ENCODE measurements at places on chromosomes 5 and 9.

- DNase-seq = no peak
Observed at GRCh38 chr9:123073991-123074422, 40.5 kb downstream of the GPR21 start.

DNA sequence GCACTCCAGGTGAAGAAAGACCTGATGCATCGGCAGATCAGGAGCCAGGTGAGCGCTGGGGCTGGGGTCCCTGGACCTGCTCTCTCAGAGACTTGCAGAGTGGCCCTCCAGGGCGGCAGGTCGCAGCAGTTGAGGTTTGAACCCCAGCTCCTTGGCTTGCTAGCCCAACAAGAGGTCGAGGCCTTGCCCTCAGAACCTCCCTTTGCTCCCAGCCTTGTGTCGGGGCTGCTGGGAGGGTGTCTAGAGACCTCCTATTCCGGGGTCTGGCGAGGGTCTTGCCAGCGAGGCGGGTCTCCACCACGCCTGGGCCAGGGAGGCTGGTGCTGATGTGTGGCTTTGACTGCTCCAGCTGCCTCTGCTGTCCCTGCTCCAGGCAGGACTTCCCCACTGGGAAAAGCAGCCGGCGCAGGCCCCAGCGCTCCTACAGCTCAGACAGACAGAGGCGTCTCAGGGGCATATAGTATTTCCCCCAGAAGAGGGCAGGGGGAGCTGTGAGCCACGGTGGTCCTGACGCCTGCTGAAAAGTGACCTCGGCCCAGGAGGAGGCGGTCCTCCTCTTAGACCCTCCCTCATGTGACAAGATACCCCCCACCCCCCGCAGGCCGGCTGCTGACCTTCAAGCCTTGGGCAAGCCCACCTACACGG is 38.3 kb downstream of the LRSAM1 start:
- DNase-seq = no peak

GRCh38 chr5:26802944-26803343 is 235.4 kb downstream of the CDH9 start:
- no peak for DNase-seq

DNA sequence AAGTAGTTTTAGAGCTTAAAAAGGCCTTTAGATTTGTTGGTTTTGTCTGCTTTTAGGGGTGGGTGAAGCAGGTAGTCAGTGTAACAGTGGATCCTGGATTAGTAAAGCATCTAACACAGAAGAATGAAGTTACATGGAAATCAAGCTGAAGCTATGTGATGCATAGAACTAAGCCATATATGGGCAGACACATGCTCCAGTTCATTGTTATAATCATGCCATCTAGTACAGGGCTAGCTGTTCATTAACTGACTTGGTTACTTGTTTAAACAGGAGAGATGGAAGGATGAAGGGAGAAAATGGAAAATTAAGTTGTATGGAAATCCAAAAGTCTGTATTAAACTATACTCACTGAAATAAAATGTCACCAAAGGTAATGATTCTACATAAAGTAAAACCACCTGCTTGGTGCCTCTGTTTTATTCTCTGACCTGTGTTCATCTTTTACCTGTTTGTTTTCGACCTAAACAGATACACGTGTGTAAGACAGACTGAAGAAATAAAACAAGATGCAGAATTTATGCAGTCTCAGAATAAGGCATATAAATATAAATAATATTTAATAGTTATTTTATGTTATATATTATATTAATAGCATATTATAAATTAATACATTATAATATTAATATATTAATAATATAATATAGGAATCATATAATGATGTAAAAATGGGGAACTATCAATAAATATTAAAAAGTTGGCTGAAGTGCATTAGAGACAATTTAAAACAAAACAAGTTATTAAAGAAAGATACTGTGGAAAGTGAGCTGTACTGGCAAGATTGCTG is 33.9 kb downstream of the MRPS30 start:
- DNase-seq = no peak

DNA sequence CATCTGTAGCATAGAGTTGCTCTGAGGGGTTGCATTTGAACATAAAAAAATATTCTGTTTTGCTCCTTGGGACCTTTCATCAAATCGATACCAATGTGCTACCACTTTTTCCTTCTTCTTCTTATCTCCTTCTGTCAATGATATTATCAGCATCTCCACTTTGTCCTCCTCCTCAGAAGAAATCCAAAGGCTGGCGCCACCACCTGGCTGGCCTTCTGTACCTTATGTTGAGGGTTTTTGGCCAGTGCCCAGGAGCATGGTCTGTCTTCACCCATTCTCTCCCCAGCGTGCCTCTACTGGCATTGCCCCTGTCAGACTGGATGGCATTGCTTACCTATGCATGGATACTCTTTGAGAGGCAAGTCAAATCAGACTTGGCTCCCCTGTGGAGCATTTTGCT is 167.2 kb downstream of the CFAP90 start:
- DNase-seq = no peak

- no peak for DNase-seq
Observed at GRCh38 chr9:123335193-123335985, 20.6 kb upstream of the CRB2 start.

DNA sequence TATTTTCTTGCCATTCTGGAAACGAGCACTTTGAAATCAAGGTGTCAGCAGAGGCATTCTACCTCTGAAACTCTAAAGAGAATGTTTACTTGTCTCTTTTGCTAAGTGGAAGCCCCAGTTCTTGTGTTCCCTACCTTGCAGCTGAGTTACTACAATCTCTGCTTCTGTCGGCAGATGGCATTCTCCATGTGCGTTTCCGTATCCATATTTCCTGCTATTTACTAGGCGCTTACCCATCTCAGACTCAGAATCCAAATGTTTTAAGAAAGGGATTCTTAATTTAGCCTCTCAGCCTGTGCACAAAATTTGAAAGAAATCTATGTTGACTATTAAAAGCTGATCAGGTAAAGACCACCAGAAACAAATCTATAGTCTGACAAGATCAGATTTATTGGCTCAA is 221.3 kb upstream of the FTMT start:
- no peak for DNase-seq

DNA sequence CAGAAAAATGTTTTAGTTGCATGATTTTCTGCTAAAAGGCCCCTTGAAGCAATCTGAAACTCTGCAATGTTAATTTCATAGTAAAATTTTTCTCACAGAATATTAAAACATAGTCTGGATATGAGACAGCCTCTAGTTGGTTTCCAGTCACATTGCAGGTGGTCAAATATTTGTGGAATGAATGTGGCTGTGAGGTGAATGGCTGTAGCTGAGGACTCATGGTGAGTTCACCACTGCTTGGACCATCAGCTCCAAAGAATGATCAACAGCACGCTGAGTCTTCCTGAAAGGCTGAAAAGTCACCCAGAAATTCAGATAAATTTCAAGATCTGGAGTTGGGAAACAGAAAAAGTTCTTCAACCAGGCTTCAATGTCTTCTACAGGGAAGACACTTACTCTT is 79.8 kb downstream of the MAT2B start:
- DNase-seq = no peak

- DNase-seq = no peak
Observed at GRCh38 chr5:138110266-138110963, 26.6 kb downstream of the WNT8A start.

- DNase-seq = no peak
Observed at GRCh38 chr5:170722316-170722715, 61.2 kb upstream of the GABRP start.

GRCh38 chr5:58486290-58486689 is 4.9 kb upstream of the GAPT start:
- no peak for DNase-seq

GRCh38 chr5:169139480-169140050 is 161.4 kb downstream of the SLIT3 start:
- peak; percentile 21 for DNase-seq

DNA sequence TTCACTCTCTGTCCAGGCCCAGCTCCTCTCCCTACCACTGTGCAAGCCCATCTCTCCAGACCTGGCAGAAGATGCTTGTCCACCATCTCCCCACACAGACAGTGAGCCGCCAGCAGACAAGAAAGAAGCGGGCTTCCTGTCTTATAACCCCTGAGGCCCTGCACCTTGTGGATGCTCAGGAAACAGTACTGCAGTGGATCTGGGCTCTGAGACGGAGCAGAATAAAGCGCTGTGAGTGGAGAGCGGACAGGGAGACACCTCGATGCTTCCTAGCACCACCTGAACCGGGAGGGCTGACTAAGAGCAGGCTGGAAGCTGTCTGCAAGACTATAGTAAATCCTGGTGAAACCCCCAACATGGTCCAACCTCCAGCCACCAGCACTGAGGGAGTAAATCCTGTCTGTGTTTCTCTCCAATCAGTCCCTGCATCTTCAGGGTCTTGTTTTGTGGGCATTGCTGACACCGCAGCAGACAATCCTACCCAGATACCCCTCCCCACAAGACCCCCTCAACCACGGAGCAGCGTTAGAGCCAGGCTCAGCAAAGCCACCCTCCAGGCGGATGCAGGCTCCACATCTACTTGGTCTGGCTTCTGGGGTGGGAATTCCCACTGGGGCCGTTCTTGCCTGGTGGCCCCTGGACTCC is 18.7 kb downstream of the ORM2 start:
- DNase-seq = no peak

DNA sequence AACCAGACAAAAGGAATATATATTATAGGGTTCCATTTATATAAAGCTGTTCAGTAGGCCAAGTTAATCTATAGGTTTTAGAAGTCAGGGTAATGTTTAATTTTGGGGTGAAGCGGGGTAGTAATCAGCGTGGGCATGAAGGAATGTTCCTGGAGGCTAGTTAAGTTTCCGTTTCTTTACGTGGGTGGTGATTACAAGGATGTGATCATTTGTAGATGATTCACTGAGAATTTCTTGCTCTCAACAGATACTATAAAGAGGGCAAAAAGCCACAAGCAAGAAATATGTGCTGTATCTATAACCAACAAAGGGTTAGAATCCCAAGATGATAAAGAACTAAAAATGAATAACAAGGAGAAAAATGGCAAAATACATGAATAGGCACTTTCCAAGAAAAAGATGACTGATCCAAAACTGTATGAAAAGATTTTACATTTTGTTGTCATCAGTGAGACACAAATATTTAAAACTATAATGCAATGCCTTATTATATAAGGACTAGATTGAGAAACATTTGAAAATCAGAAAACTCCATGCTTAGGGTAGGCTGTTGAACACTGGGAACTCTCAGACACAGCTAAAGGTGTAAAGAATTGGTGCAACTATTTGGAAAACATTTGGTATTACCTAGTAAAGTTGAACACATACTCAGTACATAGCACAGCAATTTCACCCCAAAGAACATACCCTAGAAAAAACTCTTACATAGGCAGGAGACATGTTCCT is 224.3 kb upstream of the S1PR3 start:
- DNase-seq = no peak

DNA sequence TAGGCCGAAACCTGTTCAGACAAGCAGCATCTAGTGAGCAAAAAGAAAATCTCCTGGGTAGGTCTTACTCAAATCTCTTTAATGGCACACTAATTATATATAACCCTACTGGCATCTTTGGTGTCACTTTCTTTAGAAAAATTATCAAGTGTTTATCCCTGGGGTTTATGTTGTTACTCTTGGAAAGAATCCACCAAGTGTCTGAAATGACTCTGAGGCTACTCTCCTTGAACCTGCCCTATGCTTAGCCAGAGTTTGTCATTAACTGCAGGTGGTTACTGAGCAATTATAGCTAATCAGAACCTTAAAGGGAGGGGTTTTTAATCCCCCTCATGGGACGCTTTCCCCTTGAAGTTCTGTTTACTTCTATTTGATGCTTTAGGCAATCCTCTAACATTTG is 381.9 kb downstream of the PLK2 start:
- DNase-seq = no peak

DNA sequence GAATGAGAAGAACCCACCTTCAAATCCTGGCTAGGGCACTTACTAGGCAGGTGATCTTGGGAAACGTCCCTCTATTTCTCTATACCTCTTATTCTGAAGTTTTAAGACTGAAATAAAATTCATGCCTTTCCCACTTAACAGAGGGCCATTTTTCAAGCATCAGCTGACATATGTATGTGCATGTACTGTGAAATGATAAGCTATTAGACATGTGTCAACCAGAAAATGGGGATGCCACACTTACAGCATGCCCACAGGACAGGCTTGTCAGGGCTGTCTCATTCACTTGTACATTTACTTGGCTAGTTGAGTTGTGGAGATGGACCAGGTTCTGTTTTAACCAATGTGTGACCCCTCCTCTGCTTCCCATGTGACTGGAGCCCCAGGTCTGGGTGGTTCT is 78.5 kb downstream of the C9orf152 start:
- no peak for DNase-seq

GRCh38 chr9:38356851-38357250 is 35.7 kb upstream of the ALDH1B1 start:
- DNase-seq = no peak

GRCh38 chr5:124126504-124127217 is 614.7 kb downstream of the CSNK1G3 start:
- DNase-seq = no peak

DNA sequence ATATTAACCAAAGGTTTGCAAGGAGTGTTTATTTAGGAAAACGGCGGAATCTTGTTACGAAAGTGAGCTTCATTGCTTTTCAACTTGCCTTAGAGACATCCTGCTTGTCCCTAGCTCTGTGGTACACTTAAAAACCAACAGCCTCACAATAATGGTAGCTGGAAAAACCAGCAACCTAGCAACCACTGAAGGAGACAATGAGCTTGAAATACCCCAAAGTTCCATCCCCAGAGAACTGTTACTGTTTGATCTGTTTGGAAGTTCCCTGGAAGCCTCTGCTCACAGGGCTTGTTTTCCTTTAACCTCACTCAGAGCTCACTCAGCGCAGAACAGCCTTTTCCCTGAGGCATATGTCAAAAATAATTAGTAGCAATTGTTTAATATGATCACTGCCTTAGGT is 43.2 kb downstream of the SH3TC2 start:
- DNase-seq = no peak

GRCh38 chr9:128187361-128187760 is 4.0 kb downstream of the CIZ1 start:
- no peak for DNase-seq

DNA sequence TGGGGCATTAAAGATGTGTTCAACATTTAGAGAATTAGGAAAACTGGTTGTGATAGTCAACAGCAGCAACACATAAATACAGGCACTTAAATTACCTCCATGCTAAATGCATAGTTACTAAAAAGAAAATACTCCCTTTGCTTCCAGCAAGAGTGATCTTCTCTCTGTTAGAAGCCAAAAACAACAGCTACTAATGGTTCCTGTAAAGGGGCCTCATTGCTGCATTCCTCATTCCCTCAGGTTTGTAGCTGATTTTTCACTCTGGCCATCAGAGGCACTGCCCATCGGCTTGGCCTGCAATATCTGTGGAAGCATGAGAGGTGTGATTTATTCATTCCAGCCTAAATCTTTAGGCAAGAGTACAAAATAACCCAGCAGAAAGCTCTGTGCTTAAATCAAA is 466.0 kb upstream of the ADAMTS16 start:
- no peak for DNase-seq

GRCh38 chr5:103621548-103621930 is 59.0 kb upstream of the NUDT12 start:
- DNase-seq = no peak
